Dermis blood vessel endothelial cell (primary cell): ENCODE measurements at places on chromosomes 16 and 17. TPM values are rescaled to one million over a fixed set of nuclear protein-coding genes. Genes with fewer than 3 reads are reported as not detected.

Gene ERN2
- total RNA-seq, result not detected in 2 replicates

Gene GAN
- total RNA-seq, result 10.7 and 11.3 TPM in 2 replicates

Gene CHRNE
- 0.85 and 3.6 TPM in 2 replicates for total RNA-seq

Gene G6PC1
- total RNA-seq, result not detected in 2 replicates

Gene PLEKHH3
- total RNA-seq, result 12.9 and 20.0 TPM in 2 replicates

Gene TBC1D3
- total RNA-seq, result not detected in 2 replicates

Gene SMIM36
- not detected in 2 replicates for total RNA-seq

Gene RNF222
- total RNA-seq, result 0.05 TPM in 1 of 2 replicates, not detected in the other

Gene SPATA22
- under 0.01 and 0.23 TPM in 2 replicates for total RNA-seq

Gene SLC12A3
- not detected in 2 replicates for total RNA-seq

Gene KIF2B
- not detected in 2 replicates for total RNA-seq

Gene COG7
- total RNA-seq, result 13.4 and 16.5 TPM in 2 replicates

Gene KRTAP2-2
- not detected in 2 replicates for total RNA-seq

Gene TXNDC11
- total RNA-seq, result 30.5 and 47.5 TPM in 2 replicates

Gene LONP2
- 34.9 and 47.6 TPM in 2 replicates for total RNA-seq
